ENCODE measurements at places on chromosomes 11 and 22.
A peak's percentile ranks its signal among the peaks of the same experiment; 100 is the strongest.

GRCh38 chr11:43944761-43945311, 2.4 kb downstream of the C11orf96 start:
- peak; percentile 89 for DNase-seq

DNA sequence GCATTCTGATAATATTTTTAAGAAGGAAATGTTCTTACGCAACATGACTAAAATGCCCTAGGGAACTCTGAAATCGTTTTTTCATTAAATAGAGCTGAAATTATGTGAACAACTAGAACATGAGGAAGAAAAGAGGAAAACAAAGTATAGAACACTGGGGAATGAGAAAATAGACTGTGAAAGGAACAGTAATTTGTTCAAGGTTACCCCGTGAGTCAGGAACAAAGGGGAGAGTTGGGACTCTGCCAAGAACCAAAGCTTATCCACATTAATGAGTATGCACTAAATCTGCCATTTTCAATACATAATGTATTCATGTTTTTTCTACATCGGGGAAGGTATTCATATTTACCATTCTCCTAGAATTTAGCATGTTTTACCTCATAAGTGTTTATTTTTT, 961.8 kb upstream of the CCDC90B start:
- no peak for DNase-seq

DNA sequence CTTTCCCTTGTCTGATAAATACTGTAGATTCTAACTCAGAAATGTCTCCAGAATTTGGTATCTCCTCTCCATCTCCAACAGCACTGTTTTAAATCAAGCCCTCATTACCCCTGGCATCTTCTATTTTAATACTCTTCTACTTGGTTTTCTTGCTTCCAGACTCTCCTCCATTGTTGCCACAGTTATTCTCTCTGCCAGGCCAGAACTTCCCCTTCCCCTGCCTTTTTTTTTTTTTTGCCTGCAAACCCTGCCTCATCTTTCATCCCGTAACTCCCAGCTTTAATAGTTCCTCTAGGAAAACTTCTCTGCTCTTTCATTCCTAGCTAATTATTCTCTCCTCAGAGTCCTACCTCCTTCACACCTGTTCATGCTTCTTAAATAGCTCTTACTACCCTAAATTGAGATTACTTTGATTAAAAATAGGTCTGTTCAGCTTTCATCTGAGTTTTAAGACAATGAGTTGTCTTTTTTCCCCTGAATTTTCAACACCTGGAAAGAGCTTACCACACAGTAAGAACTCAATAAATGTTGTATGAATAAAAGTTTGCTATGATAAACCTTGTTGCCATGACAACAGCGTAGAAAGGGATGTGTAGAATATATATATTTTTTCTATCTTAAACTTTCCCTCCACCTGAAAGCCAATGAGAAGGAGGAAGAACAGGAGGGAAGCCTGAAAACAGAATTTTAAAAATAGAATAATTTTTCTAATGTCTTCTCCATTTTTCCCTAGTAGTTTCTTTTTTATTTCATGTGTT, 3.6 kb downstream of the IL18 start:
- no peak for DNase-seq

- DNase-seq: no peak
Measured at GRCh38 chr11:2389377-2390026, 11.0 kb upstream of the TSSC4 start.

DNA sequence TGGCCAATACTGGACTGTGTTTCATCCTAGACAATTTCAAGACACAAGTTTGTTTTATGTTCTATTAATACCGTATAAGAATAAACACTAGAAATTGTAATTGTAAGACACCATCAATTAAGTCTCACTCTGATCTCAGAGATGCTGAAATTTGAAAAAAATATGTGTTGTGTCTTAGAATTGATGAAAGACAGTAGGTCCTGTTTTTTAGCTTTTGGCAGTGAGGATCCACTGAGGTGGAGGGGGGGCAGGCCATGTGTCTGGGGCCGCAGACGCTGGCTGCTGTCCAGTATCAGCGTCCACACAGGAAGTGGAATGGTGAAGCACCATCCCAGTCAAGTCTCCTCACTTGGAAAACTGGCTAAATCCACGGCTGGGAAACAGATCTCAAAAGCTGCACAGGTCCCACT, 22.5 kb upstream of the ALG8 start:
- DNase-seq: no peak

- DNase-seq: no peak
Measured at GRCh38 chr11:75597636-75598035, 35.6 kb downstream of the SERPINH1 start.

DNA sequence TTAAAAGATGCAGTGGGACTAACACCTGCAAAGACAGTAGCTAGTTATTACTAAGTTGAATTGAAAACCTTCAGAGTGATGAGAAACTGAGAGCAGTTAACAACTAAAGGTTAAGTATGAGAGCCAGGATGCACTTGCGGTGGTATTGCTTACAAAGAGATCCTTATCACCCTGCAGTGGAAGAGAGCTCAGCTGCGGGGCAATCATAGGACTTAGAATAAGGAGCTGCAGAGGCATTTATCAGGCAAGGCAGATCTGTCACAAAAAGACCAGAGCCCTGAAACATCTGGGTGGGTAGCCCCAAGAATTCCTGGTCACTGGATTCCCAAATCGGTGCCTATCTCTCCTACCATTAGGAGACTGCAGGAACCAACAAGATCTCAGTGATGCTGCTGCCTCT, 34.3 kb upstream of the CFAP300 start:
- DNase-seq: no peak

DNA sequence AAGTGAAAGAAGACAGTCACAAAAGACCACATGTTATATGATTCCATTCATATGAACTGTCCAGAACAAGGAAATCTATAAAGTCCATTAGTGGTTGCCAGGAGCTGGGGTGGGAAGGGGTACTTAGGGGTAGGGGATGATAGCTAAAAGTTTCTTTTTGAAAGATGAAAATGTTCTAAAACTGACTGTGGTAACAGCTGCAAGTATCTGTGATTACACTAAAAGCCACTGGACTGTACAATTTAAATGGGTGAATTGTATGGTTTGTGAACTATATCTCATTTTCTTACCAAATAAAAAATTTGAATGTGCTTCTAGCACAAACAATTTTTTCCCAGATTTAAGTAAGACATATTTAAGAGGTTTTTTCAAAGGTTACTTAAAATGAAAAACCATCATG, 22.1 kb downstream of the CHKA start:
- no peak for DNase-seq

GRCh38 chr22:49243335-49243734, 584.3 kb downstream of the BRD1 start:
- no peak for DNase-seq

DNA sequence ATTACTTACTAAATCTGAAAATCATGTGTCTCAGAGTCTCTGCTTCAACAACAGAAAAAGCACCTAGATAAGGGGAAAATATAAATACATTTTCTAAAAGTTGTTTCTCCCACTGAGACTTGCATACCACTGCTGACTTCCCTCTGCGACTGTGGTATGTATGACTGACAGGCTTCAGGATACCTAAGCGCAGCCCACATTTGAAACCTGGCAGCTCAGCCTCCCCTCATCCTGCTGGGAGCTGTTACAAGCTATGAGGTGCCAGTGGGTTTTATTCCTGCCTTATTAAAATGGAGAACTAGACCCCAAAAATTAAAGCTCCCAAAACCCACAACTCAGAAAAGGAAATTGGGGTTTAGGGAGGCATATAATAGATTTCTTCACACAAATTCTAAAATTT, 133.6 kb downstream of the RAB38 start:
- DNase-seq: no peak

DNA sequence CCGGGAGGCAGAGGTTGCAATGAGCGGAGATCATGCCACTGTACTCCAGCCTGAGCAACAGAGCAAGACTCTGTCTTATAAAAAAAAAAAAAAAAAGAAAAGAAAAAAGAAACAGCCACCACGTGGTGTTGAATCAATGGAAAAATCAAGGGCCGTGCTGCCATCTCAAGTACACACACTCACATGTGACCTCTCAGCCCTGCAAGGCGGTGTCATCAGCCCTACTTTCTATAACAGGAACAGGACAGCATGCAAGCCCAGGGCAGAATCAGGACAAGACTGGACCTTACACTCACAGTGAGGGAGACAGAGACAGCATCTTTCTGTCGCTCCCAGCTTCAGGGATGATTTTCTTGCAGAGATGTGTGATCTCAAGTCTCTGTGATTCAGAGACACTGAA, 179.6 kb downstream of the MPPED1 start:
- no peak for DNase-seq

DNA sequence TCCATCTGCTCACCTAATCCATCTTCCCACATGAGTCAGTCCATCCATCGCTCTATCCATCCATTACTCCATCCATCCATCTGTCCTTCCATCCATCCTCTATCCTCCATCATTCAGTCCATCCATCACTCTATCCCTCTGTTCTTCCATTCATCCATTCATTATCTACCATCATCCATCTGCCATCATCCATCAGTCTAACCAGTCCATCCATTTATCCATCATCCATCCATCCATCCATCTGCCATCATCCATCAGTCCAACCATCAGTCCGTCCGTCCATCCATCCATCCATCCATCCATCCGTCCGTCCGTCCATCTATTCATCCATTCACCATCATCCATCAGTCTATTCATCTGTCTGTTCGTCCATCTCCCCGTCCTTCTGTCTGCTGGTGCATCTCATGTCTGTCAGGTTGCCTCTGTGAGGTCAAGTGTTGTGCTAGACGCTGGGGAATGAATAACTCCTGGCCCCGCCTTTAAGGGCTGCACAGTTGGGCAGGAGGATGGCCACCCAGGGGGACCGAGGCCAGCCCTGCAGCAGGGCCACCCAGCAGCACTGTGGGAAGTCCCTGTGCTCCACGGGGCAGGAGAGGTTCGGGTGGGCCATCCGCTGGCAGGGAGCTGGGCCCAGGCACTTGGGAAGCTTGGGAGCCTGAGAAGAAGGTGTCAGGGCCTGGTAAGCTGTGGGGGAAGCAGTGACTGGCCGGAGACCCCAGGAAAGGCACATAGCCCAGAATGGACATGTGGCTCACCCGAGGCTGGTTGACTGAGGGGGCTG, 137.1 kb downstream of the CTTN start:
- DNase-seq: no peak

- DNase-seq: no peak
Measured at GRCh38 chr11:37409124-37409523, 811.1 kb upstream of the RAG2 start.

DNA sequence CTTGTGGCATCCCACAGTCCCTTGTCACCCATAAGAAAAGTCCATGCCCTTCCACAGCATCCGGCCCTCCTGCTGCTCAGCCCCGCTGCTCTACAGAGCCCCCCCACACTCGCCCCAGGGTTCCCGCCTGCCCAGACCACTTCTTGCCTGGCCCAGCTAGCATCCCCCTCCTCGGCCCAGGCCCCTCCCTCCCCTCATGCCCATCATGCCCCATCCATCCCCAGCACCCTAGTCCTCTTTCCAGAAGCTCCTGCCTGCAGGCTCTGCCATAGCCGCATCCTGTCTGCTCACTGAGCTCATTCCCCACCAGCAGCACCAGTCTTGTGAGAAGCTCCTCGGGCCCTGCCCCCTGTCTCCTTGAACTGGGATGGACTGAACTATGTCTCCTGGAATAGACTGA, 54.4 kb downstream of the LINC01488 start:
- no peak for DNase-seq

- DNase-seq: no peak
Measured at GRCh38 chr22:41242396-41243117, 1.8 kb upstream of the CHADL start.

- peak; percentile 22 for DNase-seq
Measured at GRCh38 chr11:6546735-6547134, 49.7 kb downstream of the DNHD1 start.

GRCh38 chr11:34353881-34354280, 3.9 kb downstream of the ABTB2 start:
- DNase-seq: no peak

DNA sequence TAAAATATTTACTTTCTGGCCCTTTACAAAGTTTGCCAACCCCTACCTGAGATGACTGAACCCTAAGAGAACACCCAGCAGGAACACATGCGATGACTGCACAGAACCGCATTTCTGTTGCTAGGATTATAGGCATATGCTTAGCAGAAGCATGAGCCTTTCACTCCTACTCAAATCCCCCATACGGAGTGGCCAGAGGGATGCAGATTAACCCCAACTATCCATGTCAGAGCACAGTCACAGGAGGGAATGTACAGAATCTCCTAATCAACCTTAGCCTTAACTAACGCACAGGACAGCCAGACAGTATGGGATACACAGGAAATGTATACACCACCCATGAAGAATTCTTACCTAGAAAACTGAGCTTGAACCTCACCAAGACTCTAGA, 6.2 kb downstream of the HPS4 start:
- no peak for DNase-seq

GRCh38 chr11:9878936-9879335, 215.1 kb downstream of the SWAP70 start:
- DNase-seq: no peak

DNA sequence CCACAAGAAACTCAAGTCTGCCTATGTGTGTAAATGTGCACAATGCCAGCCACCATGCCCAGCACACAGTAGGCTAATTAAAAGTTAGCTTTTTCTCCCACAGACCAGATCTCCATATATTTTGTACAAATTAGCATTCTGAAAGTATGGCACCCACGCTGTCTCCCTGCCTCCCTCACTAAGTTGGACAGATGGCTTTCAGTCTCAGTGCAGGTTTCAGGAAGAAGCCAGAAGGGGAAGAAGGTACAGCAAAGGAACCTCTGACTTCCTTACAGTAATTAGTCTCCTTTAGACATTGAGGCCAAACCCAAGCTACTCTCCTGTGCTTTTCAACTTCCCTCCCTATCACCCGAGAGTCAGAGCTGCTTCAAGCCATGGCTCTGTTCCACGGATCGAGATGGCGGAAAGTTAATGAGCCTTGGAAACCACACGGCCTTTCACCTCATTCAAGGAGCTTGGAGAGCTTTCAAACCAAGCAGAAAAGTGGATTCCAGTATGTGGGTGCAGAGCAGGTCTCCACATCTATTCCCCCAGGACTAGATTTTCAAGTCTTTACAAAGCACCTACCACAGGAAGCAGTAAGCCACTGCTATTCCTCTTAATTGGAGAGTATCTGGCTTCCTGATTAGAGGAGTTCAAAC, 221.1 kb upstream of the NARS2 start:
- no peak for DNase-seq

DNA sequence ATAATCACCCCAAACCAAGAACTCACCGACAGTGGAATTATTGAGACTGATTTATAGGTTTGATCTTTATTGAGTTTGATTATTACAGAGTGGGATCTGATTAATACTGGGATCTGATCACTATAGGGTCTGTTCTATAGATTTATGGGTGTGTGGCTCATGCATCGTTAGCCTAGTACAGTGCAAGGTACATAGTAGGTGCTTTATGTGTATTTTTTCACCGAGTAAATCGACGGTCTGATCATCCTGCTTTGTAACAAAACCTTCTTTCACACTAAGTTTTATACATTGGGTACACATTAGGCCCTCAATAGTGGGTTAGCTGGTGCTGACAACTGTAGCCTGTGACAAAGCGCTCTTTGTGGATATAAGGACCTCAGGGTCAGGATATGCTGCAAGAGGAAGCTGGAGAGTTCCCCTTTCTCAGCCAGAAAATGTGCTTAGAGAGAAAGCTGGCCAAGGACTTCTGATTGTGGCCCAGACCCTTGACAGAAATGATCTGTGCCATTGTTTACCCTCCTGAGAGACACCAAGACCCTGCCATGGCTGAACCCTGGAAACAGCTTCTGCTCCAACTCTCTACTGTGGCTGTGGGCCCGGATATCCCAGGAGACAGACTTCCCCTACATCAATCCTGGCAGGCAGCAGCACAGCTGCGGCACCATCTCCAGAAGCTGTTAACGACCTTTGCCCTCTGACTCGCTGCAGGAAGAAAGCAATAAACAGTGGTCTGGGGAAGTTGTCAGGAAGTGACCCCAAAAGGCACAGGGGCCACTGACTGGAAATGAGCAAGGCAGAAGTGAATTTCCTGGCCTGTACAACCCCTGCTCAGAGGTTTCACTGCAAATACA, 16.1 kb upstream of the TPP1 start:
- no peak for DNase-seq

Data from stimulated activated effector memory CD8-positive, alpha-beta T cell treated with anti-CD3 and anti-CD28 coated beads, Interleukin-12 subunit alpha, Interleukin-12 subunit beta, amount 100 ng/mL, for 72 hours (primary cell).